ENCODE measurements at places on chromosomes 12 and 14.

DNA sequence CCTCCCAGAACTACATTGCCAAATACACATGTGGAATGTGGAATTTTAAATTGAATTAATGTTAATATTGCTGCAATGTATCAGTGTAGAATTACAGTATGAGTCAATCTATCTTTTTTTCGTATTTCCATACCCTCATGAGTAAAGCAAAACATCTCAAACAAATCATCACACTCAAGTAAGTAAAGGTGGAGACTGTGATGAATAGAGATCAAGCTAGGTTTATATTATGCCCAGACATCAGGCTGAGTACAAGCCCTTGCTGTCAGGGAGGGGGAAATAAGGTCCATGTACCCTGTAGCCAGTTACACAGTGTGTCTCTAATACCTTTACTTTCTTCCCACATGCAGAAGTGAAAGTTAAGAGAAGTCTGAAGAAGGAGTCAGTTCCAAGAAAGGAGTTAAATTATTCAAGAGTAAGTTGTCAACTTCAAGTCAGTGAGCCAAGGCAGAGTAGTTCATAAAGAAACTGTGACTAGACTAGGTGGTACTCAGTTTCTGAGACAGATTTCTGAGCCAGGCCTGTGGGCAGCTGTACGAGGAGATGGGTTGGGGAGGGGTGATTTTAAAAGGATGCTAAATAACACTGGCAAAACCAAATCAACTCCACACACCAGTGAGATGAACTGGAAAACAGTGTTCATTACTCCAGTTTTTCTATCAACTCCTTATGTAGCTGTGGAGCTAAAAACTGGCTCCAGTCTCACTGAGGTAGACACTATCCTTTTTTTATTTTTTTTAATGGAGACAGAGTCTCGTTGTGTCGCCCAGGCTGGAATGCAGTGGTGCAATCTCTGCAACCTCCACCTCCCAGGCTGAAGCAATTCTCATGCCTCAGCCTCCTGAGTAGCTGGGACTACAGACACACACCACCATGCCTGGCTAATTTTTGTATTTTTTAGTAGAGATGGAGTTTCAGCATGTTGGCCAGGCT lies 23.8 kb upstream of the STK38L start:
- no peak for DNase-seq

DNA sequence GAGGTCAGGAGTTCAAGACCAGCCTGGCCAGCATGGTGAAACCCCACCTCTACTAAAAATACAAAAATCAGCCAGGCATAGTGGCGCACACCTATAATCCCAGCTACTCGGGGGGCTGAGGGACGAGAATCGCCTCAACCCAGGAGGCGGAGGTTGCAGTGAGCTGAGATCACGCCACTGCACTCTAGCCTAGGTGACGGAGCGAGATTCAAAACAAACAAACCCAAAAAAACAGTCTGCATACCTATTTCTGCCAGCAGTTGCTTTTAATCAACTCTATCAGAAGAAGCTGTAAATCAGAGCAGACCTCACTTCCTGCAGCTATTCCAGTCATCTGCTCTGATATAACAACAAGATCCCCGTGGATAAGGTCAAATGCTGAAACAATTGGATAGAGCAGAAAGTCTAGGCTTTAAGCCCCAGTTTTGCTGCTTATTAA lies 50.5 kb downstream of the LIMA1 start:
- DNase-seq = no peak

- peak; percentile 4 for DNase-seq
Measured at GRCh38 chr14:19878029-19878642, 3.2 kb downstream of the OR4K2 start.

GRCh38 chr12:110957652-110958051 lies 37.3 kb upstream of the MYL2 start:
- DNase-seq = no peak

- no peak for DNase-seq
Measured at GRCh38 chr12:27592548-27592947, 68.5 kb downstream of the PPFIBP1 start.

DNA sequence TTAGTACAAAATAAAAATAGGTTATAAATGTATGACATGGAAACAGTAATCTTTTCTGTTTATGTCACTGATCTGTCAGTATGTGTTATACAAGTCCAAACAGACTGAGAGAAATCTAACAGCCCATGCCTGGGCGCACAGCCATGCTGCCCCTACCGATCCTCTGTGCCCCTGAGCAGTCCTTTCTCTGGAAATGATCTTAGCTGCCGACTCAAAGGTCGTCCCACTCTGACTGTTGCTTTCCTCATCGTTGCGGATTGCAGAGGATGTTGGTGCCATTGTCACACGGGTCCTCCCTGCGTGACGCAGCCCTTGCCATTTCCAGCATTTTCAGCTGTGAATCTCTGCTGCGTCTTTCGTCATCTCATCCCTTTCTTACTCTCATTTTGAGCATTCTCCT lies 82.9 kb upstream of the DYNC1H1 start:
- no peak for DNase-seq

GRCh38 chr12:53170215-53170614 lies 10.3 kb upstream of the ZNF740 start:
- no peak for DNase-seq

DNA sequence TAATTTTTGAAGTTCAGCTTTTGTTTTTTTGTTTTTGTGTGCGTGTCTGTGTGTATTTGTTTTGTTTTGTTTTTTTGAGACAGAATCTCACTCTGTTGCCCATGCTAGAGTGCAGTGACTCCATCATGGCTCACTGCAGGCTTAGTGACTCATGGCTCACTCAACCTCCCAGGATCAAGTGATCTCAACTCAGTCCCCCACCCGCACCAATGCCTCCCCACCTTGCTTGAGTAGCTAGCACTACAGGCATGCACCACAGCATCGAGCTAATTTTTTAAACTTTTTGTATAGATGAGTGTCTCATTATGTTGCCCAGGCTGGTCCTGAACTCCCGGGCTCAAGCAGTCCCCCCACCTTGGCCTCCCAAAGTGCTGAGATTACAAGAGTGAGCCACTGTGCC lies 981.4 kb downstream of the BCL11B start:
- no peak for DNase-seq

DNA sequence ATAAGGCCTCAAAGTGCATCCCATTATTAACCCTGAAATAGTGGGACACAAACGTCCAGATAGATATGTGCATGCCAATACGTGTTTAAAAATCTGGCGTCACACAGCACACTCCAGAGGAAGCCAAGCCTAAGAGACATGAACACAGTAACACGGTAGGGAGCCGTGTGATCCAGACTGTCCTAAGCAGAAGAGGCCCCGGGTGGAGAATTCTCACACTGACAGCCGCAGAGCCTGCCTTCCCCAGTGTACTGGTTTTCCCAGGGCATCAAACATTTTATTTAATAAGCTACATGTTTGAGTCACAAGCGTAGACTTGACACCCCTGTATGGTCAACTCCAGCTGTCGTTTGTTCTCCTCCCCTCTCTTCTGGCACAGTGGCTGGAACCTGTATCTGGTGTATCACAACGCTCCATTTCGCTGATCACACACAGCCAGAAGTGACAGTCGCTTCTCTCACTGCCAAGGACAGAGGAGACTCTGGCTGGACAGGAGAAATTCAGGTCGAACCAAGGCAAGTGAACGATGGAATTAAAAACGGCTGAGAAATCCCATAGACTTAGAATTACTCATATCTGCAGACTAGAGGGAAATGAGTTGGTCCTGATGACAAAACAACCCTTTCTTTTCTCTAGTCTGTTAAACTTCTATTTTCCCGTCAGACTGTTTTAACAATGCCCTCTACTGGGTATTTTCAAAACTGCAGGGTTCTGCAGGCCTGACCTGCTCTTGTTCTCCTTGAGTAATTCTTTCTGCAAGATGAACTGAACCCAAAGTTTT lies 359.9 kb downstream of the RGS6 start:
- peak; percentile 6 for DNase-seq

GRCh38 chr12:4700621-4701026 lies 19.6 kb upstream of the GALNT8 start:
- no peak for DNase-seq

DNA sequence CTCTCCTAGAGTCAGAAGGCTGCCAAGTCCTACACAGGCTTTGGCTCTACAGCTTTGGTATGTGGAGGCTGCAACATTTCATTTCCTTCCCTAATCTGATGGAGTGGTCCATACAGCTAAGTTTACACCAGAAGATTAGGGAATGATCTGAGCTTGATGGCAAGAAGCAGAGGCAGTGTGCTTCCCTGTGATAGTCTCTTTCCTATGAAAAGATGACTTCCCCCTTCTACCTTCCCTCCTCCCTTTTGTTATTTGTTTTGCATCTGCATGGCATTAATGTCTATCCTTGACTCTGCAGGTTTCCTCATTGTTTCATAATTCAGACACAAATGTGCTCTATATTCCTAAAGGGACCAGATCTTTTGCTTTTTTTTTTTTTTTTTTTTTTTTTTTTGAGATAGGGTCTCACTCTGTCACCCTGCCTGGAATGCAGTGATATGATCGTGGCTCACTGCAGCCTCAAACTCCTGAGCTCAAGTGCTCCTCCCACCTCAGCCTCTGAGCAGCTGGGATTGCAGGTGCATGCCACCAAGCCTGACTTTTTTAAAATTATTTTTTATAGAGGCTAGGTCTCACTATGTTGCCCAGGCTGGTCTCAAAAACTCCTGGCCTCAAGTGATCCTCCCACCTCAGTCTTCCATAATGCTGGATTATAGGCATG lies 76.3 kb downstream of the GRIP1 start:
- DNase-seq = no peak

GRCh38 chr14:65027127-65027799 lies 40.6 kb downstream of the FNTB start:
- DNase-seq = no peak

- no peak for DNase-seq
Measured at GRCh38 chr12:99627459-99627858, 20.1 kb upstream of the GARIN6 start.

GRCh38 chr12:120981407-120981941 lies 3.1 kb downstream of the HNF1A start:
- no peak for DNase-seq

GRCh38 chr12:71162832-71163763 lies 5.3 kb upstream of the TSPAN8 start:
- DNase-seq = no peak

GRCh38 chr12:94736820-94737219 lies 86.5 kb upstream of the TMCC3 start:
- no peak for DNase-seq

DNA sequence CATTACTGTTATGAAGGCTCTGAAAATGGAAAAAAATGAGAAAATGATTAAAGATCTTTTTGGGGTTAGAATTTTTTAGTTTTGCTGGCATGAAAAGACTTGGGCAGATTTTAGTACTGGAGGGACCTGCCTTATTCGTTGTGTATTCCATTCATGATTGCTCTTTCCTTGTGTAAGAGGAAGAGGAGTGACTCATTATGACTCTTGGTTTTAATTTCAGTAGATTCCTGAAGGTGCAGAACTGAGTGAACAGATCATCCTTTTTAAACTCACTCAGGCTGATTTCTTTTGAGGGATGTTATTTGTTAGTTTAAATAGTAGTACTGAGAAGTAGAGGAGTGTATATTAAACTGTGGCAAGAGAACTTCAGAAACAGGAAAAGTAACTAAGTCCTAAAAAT lies 41.6 kb downstream of the AKAP6 start:
- no peak for DNase-seq

DNA sequence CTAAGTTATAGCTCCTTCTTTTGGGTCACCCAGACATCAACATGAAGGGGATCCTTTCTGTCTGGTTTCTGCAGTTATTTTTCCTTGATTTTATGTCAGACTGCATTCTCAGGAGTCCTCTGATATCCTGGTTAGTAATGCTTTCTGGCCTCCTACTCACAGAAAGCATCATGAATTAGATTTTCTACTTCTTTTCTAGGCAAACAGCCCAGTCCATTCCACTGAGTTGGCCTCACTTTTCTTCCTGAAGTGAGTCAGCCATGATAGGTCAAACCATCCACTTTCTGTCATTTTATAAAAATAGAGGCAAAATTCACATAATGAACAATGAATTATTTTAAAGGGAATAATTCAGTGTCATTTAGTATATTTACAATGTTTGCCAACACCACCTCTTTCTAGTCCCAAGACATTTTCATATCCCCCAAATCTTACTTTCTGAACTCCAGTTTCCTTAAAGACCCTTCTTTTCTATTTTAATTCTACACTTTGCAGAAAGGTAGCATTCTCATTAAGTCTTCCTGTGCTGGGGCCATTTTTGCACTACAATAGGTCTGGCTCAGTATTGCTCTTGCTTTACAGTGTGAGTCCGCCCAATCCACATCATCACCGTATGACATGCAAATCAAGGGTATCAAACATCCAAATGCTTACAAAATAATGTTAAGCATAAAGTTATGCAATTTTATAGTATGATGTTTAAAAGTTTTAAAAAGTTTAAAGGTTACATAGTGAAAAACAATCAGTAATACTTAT lies 95.1 kb downstream of the UNC79 start:
- no peak for DNase-seq

DNA sequence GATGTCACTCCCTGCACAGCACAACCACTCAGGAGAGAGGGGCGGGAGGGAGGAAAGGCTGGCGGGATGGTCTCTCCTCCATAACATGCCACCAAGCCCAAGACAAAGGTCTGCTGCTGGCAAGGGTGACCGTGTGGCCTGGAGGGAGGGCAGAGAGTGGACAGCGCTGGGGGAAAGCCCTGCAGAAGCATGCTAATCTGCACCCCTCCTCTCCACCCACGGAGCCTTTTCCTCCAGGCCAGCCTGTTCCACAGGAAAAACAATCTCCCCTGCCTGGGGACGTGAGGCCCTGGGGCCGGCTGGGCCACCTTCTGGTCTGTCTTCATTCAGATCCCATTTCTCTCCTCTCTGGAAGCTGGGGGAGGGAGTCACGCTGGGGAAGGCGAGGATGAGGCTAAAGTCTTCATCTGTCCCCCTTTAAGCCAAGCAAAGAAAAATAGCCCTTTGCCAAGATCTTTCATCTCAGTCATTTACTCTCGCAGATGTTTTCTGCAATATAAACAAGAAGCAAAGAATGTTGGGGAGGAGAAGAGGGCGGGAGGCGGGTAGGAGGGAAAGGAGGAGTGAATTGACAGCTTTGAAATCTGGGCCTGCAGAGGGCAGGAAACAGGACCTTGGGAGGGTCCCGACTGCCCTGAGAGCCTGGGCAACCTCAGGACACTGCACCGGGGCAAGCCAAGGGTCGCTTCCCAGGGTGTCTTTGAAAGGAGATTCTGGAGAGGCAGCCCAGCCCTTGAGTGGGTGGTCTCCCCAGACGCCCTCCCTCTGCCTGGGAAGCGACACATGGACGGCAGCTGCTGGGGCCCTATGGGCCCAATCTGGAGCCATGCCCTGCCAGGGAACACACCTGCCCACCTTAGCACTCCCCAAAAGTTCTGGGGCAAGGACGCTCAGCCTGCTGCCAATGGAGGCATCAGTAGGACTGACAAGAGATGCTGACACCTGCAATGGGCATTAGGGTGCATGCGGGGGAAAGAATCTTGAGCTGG lies 133.6 kb downstream of the ZFP36L1 start:
- DNase-seq = no peak

DNA sequence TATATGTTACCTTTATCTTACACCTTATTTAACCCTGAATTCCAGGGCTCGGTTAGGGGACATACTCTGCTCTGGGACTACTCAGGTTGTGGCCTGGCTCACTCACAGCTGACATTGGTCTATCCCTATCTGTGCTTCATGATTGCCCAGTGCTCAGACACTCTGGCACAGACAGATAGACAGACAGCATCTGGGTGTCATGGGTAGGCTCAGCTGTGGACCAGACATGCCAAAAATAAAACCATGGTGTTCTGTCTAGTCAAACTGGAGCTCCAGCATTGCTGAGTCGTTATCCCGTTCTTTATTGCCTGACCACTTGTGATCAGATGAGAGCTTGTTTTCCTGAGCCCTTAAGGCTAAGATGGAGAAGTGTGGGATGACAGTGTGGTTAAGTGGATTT lies 29.0 kb downstream of the FBXW8 start:
- no peak for DNase-seq

- DNase-seq = no peak
Measured at GRCh38 chr12:111467092-111467856, 61.6 kb downstream of the SH2B3 start.
